ENCODE measurements at places on chromosomes 7 and 10.

GRCh38 chr10:93180482-93180931 lies 106.8 kb downstream of the CYP26A1 start:
- DNase-seq, result no peak

- DNase-seq, result no peak
Measured at GRCh38 chr7:143043391-143043790, 8.8 kb upstream of the OR6V1 start.

DNA sequence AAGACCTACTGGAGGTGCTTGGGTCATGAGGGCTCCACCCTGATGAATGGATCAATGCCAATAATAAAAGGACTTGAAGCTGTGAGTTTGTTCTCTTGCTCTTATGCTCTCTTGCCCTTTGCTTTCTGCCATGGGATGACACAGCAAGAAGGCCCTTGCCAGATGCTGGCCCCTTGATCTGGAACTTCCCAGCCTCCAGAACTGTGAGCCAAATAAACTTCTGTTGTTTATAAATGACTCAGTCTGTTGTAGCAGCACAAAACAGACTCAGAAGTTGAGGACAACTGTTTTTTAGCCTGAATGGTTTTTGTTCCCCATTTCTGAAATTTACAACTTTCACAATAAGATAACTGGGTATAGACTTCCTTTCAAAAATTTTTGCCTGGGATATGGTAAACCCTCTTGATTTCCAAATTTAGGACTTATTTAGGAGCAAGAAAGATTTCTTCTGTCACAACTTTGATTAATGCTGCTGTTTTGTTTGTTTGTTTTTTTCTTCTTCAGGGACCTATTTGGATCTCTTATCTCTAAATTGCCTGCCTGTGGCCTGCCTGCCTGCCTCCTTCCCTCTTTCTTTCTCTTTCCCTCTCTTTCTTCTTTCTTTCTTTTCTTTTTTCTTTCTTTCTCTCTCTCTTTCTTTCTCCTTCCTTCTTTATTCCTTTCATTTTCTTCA lies 12.1 kb downstream of the ENTPD1 start:
- DNase-seq, result no peak

- DNase-seq, result no peak
Measured at GRCh38 chr7:77765906-77766800, 32.1 kb downstream of the TMEM60 start.

GRCh38 chr10:113646336-113647201 lies 17.3 kb downstream of the NRAP start:
- no peak for DNase-seq

GRCh38 chr7:121138262-121138933 lies 149.9 kb downstream of the CPED1 start:
- DNase-seq, result no peak

DNA sequence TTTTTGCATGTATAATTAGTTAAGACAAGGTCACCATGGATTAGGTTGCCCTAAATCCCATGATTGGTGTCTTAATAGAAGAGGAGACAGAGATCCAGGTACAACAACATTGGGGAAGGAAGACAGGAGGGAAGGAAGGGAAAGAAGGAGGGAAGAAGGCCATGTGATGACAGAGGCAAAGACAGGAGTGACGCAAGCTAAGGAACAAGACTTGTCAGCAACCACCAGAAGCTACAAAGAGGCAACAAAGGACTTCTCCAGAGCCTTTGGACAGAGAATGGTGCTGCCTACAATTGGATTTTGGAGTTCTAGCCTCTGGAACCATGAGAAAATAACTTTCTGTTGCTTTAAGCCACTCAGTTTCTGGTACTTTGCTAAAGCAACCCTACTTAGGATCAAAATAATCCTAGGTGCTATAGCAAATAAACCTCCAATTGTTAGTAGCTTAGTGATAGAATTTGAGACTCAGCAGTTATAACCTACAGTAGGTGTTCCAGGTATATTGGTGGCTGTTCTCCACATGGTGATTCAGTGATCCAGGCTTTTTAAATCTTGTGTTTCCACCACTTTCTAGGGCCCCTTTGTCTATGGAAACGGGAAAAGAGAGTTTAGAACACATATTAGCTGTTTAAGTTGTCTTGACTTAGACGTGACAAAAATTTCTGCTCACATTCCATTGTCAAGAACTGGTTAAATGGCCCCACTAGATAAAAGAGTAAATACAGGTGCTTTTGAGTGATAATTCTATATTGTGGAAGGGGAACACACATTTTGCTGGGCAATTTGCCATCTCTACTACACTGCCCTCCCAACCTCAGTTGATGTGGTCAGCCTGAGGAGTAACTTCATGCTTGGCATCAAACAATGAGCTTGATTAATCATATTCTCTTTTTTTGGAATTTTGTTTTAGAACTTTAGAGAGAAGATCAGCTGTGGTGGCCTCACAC lies 70.5 kb upstream of the SP4 start:
- no peak for DNase-seq

DNA sequence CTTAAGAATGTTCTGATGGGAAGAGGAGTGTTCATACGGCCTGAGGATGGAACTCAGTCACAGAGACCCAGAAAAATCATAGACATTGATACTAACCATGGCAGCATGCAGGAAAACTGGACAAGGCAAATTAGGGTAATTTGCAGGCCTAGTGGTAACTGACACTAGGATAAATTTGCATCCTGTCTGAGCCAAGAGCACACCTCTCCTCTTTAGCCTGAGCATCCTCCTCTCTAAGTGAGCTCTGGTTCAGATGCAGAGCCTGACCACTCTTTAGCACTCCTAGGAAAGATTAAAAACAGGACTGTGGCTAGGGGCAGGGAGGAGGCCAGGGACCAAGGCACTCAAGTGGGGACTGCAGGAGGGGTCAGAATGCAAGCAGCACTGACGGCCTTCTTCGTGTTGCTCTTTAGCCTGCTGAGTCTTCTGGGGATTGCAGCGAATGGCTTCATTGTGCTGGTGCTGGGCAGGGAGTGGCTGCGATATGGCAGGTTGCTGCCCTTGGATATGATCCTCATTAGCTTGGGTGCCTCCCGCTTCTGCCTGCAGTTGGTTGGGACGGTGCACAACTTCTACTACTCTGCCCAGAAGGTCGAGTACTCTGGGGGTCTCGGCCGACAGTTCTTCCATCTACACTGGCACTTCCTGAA lies at the start of gene TAS2R41:
TAS2R41 (plus strand) TSS at position 373 of the 650 bp plus-strand sequence; CDS start at position 373, 0 bp downstream.
- no peak for DNase-seq

GRCh38 chr7:147308539-147308938 lies 1191.9 kb downstream of the CNTNAP2 start:
- no peak for DNase-seq

All from NCI-H524 treated with DMSO at 0.1 percent for 48 hours (cell line).